ENCODE measurements at places on chromosomes 3 and 15.

DNA sequence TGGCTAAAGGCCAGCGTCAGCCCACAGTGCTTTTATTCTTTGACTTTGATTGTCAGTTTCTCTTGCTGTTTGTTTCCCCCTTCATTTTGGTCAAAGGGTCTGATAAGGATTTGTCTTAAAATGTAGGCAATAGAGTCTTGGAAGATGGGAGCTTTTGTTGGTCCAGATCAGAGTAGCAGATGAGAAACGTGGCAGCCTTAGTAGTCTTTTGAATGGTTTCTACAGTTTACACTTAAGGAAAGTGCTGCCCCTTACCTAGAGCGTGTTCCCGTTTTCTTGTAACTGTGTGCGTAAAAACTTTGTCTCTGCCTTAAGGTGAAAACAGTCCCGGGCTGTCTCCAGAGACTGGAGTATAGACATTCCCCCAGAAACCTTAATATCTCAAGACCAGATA is 630 bp downstream of the LXN start:
- DNase-seq, result peak; percentile 6

DNA sequence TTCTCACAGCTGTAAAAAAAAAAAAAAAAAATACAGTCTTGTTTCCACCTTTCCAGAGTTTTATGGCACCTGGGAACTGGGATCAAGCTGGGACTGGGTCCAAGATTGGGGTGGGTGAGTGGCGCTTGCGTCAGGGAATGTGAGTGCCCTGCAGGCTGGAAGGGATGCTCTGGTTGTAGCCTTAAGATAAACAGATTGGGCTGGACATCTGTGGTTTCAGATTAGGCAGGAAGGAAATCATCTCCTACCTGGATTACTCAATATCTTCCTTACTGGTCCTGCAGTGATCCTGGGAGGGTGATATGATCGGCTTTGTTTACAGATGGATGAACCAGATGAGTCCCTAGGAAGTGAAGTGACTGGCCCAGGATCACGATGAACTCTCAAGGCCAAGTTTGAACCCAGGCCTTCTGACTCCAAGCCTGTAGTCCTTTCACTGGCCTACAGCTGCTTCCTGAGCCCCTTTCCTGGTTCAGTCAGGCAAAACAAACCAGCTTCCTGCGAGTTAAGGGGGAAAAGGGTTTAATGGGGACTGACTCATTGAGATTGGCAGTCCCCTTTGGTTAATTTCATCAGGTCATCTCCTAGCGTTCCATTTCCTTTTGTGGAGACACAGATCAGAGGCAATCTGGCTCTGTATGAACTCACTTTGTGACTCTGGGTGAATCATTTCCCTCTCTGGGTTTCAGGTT is 179.8 kb downstream of the THSD4 start:
- DNase-seq, result no peak

- DNase-seq, result no peak
Observed at GRCh38 chr15:23663232-23663631, 15.6 kb upstream of the MAGEL2 start.

DNA sequence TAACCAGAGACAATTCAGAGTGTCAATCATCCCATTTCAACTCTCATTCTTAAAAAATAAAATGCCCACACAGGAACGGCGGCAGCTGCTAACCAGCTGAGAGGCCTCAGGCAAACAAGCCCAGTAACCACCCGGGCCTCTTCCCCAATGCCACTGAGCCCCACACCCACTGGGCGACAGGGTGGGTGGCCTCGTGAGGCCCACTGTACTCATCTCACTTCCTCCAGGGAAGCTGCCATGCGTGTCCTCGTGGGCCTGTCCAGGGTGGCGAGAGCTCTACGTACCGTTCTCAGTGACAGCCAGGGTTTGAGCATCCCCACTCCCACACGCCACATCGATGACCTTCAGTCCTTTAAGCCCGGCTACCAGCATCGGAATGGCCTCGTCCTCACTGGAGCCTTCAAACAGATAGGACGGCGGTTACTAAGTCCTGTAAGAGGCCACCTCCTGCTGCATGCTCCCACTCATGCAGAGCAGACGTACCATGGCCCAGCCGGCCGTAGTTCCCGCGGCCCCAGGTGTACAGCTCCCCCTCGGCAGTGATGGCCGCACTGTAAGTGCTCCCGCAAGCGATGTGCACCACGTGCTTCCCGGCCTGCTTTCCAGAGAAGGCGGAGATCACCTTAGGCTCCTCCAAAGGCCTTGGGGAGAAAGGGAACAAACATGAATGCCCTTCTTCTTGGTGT is 56.5 kb downstream of the HERC2 start:
- DNase-seq, result no peak

DNA sequence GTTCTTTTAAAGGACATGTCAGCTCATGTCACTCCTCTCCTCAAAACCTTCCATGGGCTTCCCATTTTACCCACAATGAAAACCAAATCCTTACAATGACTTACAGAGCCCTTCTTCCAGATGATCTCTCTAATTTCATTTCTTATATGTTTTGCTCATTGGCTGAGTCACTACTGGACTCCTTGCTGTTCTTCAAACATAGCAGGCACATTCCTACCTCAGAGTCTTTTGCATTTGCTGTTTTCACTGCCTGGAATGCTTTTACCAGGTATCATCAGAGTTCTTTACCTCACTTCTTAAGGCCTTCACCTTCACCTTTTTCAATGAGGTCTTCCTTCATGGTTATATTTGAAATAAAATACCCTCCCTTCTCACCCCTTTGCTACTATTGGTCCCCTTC is 57.3 kb downstream of the NECTIN3 start:
- DNase-seq, result no peak

- no peak for DNase-seq
Observed at GRCh38 chr3:184186184-184186901, at the start of gene ABCF3. Gene ABCF3, plus strand, starts transcription at chr3:184186199. Its CDS starts 9 bp downstream, at chr3:184186208.
